ENCODE measurements at places on chromosomes 12 and 14.

DNA sequence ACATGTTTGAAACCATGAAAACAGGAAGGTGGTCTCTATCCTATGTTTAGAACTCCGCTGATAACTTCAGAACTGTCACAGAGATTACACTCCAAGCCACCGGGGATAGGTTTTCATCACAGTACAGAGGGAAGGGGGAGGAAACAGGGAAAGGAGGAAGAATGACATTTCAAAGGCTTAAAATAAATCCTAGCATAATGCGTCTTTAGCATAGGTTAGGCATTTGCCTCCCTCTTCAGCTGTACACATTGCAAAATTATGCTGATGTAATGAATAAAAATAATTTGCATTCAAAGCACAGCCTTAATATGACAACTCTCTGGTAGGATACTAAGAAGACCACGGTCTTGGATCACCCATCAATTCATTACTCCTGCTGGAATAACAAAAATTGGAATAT lies 54.3 kb upstream of the PYGL start:
- H3K4me3 ChIP-seq, result no peak overlapping the region
- no peaks in the 10 kb centered on the region for H3K27me3 ChIP-seq
- no peaks in the 10 kb centered on the region for H3K4me1 ChIP-seq
- no peak for DNase-seq
- no peaks in the 10 kb centered on the region for H3K36me3 ChIP-seq

DNA sequence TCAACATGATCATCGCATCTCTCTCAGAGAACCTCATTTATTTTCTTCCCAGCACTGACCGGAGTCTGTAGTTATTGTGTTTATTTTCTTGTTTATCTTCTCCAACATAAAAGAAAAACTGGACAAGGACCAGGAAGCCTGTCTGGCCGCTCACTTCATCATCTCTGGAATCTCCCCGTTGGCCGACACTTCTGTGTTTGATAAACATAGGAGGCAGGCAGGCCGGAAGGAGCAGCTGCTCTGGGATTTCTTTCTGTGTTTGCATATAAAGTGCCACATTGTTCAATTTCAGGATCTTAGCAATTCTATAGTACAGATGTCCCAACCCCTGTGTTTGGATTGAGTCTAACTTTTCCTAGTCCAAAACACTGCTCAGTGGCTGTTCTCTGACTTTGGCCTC lies 53.3 kb downstream of the ACACB start:
- no peak for DNase-seq
- no peaks in the 10 kb centered on the region for H3K4me1 ChIP-seq
- H3K36me3 ChIP-seq, result peaks cover 12% of the 10 kb centered on the region
- no peaks in the 10 kb centered on the region for H3K27me3 ChIP-seq
- H3K4me3 ChIP-seq, result no peak overlapping the region

- no peak overlapping the region for H3K4me3 ChIP-seq
- no peak overlapping the region for H3K27ac ChIP-seq
- no peaks in the 10 kb centered on the region for H3K27me3 ChIP-seq
Measured at GRCh38 chr14:30573226-30573814, 14.4 kb downstream of the G2E3 start.

- no peak overlapping the region for H3K27ac ChIP-seq
- no peaks in the 10 kb centered on the region for H3K36me3 ChIP-seq
- no peak for DNase-seq
- no peak overlapping the region for H3K4me3 ChIP-seq
- peaks cover 11% of the 10 kb centered on the region for H3K27me3 ChIP-seq
- no peaks in the 10 kb centered on the region for H3K4me1 ChIP-seq
Measured at GRCh38 chr12:114448618-114448933, 42.6 kb upstream of the TBX5 start.

DNA sequence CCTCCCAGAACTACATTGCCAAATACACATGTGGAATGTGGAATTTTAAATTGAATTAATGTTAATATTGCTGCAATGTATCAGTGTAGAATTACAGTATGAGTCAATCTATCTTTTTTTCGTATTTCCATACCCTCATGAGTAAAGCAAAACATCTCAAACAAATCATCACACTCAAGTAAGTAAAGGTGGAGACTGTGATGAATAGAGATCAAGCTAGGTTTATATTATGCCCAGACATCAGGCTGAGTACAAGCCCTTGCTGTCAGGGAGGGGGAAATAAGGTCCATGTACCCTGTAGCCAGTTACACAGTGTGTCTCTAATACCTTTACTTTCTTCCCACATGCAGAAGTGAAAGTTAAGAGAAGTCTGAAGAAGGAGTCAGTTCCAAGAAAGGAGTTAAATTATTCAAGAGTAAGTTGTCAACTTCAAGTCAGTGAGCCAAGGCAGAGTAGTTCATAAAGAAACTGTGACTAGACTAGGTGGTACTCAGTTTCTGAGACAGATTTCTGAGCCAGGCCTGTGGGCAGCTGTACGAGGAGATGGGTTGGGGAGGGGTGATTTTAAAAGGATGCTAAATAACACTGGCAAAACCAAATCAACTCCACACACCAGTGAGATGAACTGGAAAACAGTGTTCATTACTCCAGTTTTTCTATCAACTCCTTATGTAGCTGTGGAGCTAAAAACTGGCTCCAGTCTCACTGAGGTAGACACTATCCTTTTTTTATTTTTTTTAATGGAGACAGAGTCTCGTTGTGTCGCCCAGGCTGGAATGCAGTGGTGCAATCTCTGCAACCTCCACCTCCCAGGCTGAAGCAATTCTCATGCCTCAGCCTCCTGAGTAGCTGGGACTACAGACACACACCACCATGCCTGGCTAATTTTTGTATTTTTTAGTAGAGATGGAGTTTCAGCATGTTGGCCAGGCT lies 23.8 kb upstream of the STK38L start:
- H3K27me3 ChIP-seq, result no peaks in the 10 kb centered on the region
- no peak for DNase-seq
- H3K27ac ChIP-seq, result no peak overlapping the region
- H3K4me1 ChIP-seq, result no peaks in the 10 kb centered on the region
- H3K36me3 ChIP-seq, result no peaks in the 10 kb centered on the region

Measured in CD8-positive, alpha-beta memory T cell (primary cell).